ENCODE measurements at places on chromosomes 5 and 9.

- no peak for DNase-seq
These were observed 62.2 kb upstream of the IRX2 start for GRCh38 chr5:2813678-2814077.

DNA sequence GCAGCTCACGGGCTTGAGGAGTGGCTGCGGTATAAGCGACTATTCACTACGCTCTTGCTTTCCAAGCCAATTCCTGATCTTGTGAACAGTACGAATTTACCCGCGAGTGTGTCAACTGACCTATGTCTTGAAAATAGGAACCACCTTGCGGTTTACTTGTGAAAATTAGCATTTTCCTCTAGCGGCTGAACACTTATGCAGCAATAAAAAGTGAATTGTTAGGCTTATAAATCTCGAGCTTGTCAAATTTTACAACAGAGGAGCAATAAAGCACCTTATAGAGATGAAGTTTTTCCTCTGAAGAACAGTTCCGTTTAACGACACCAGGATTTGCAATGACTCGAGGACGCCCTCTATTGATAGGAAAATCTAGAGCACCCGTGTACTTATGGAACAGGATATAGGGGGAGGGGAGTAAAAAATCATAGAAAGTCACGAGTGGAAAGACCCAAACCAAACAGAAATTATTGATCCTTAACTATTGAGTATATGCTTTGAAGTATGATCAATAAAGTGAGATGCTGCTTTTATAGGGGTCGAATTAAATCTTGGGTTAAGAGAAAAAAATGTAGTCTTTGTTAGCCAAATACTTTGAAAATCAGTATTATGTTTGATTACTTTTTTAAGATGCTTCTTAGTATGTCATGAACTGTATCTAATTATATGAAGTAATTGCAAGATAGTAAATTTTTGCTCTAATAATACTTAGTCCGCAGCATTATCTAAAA, 1.9 kb upstream of the RGMB start:
- peak; percentile 68 for DNase-seq

GRCh38 chr9:83708515-83709158, 879 bp upstream of the UBQLN1 start:
- DNase-seq = peak; percentile 53

- no peak for DNase-seq
These were observed 68.3 kb downstream of the LPAR1 start for GRCh38 chr9:110969971-110970386.

GRCh38 chr5:96657068-96657467, 5.1 kb upstream of the CAST start:
- DNase-seq = peak; percentile 38

DNA sequence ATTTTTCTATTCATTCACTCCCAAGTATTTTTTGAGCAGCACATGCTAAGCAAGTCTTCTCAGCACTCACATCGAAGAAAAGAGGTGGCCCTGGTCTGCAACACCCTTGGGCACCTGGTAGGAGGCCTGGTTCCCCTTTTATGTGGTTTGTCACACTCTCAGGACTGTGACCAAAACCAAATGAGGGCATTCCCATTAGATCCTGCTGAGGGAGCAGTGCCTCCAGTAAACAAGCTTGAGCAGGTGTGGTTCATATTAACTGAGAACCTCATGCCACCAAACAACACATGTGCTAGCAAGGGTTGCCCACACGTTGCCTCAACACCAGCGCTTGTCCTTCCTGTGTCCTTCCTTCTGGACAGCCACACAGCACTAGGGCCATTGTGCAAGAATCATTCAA, 26.9 kb upstream of the SYK start:
- no peak for DNase-seq

DNA sequence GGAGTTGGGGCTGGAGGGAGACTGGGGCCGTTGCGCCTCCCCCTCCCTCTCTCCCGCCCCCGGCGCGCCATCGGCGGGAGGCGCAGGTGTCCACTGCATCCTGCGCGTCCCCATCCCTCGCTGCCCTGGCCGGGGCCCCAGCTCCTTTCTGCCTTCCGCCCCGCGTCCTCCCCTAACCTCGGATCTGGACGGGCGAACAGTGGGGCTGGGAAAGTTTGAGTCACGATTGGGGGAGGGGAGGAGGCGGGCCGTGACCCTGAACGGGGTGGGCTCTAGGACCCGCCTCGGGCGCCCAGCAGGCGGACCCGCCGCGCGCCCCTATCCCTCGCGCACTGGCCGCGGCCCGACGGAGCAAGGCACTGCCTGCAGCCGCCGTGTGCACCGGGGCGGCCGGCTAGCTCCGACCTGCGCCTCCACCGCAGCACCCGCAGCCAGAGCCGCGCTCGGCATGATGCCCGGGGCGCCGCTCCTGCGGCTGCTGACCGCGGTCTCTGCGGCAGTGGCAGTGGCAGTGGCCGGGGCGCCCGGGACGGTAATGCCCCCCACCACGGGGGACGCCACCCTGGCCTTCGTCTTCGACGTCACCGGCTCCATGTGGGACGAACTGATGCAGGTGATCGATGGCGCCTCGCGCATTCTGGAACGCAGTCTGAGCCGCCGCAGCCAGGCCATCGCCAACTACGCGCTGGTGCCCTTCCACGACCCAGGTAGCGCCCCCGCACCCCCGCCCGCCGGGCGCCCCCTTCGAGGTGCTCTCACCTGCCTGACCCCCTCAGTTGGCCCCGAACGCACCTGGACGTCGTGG, at the start of gene HMCN2:
Gene HMCN2 (plus strand): TSS at position 330 of the 805 bp plus-strand sequence. CDS start 119 bp downstream, at position 449.
- no peak for DNase-seq

GRCh38 chr5:96565582-96566265, 96.5 kb upstream of the CAST start:
- DNase-seq = no peak

DNA sequence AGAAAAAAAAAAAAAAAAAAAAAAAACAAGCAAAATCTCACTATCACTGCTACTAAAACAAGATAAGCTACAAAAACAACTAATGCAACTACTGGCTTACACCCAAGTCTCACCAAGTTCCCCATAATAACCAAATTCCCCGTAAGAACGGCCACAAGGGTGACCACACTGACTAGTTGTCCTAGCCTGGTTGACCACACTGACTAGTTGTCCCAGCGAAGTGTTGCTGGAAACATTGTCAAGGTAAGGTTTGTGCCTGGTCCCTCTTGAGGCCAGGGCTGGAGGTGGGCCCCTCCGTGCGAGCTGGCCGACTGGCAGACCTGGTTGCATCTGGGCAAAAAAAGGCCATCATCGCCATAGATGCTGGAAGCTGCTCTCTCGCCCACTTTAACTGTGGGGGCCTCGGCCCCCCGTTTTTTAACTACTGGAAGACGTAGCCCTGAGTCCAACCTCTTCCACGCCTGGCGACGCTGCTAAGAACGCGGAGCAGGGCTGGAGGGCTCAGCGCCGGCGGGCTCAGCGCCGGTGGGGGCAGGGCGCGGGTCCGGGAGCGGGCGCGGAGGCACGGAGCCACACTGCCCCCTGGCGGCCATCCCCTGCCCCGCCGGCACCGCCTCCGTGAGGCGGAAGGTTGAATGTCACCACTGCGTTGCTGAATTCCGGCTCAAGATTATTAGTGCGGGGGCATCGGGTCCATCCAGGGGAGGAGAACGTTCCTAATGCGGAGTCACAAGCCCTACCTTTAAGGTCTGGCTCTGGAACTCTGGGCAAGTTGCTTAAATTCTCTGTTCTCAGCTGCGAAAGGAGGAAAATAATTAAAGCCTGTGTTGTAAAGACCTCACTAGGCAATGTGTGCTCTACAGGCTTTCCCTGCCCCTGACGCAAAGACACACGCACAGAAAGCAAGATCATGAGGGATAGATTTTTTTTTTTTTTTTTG, 84.0 kb downstream of the HSD17B3 start:
- DNase-seq = peak; percentile 57

- DNase-seq = no peak
These were observed 524.5 kb upstream of the RGMB start for GRCh38 chr5:98248949-98249348.

DNA sequence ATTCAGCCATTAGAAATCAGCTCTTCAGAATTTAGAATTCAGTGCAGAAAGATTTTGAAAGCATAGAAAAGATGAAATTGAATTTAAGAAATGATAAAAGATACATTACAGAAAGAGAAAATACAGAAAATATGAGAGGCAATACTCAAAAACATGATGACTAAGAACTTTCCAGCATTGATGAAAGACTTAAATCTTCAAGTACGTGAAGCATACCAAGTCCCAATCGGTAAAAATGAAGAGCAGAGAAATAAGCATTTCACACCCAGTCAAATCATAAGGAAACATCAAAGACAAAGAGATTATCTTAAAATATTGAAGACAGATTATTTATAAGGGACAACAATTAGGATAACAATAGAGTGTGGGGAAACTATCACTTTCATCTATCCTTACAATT, 35.1 kb downstream of the MUSK start:
- DNase-seq = no peak

GRCh38 chr9:16442622-16443021, 427.8 kb downstream of the BNC2 start:
- DNase-seq = no peak

GRCh38 chr5:28014779-28015178, 976.4 kb upstream of the CDH9 start:
- no peak for DNase-seq

- DNase-seq = no peak
These were observed 93.1 kb upstream of the IFNK start for GRCh38 chr9:27430750-27431535.

DNA sequence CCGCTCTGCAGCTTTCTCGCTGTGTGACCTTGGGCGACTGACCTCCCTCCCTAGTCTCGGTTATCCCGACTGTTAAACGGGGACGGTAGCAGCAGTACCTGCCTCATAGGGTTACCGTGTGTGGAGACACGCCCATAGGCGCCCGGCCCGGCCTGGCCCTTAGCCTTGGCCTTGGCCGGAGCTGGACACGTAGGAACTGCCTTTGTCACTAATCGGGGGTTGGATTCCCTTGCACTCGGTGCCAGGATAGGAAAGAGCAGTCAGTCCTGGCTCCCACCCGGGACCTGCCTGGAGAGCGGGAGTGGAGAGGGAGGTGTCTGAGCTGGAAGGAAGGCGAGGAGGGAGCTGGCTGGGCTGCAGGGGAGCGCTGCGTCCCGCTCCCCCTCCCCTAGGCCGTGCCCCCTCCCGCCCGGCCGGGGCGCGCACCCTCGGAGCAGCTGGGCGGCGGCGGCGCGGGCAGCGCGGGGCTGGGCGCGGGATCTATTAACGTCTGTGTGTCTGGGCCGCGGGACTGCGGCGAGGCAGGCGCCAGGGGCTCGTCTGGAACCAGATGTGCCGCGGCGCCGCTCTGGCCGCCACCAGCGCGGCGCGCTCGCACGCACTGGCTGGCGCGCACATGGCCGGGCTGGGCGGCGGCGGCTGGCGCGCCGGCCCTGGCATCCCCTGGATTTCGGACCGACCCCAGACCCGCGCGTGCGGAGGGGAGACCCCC, 31.7 kb downstream of the PRRX2 start:
- DNase-seq = no peak

DNA sequence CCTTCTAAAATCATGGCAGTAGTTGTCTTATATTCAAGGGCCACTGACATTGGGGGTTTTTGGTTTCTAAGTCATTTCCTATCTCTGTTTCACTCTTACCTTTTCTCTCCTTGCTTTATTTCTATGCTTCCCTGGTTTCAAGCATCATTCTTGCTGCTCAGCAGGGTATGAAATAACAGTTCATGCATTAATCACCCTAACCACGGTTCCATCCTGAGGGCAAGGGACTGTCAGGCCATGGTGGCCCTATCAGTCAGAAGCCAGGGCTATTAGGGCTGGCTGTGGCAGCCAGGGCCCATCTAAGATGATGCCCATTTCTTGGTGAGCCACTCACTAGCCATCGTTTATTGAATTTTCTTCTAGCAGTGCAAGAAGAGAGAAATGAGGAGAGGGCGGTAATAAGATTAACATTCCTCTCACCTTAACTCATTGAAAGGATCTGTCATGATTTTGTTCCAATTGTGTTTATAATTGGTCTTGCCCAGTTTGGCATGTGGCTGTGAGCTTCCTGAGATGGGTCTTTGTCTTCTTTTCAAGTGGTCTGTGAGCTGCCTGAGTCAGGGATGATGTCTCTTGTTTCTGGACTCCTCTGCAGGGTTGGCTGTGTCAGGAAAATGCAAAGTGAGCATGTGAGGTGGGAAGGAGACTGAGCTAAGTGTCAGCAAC, 45.2 kb downstream of the CYSTM1 start:
- DNase-seq = no peak

DNA sequence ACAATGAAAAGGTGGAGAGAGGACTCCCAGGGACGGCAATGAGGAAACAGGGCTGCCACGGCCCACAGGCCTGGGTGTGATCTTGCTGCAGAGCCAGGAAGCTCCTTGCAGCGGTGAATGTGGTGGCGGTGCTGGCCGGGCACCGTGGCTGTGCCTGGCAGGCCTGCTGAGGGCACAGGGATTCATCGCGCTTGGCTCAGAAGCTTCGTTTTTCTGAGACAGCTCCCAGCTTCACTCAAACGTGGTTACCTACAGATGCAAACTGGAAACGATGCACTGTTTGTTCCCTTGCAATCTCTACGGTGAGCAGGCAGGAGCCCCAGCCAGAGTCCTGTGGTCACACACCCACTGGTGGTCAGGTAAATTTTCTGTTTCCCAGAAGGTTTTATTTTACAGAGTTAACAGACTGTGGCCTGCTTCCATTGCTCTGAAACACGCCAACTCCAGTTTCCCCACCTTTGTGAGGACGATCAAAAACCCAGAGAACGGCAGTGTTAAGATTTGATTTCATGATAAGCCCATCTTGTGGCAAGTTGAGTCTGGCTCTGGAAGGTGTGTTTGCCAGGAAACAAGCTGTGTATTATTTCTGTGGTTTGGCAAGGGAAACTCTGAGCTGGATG, 183.9 kb downstream of the AUH start:
- no peak for DNase-seq

DNA sequence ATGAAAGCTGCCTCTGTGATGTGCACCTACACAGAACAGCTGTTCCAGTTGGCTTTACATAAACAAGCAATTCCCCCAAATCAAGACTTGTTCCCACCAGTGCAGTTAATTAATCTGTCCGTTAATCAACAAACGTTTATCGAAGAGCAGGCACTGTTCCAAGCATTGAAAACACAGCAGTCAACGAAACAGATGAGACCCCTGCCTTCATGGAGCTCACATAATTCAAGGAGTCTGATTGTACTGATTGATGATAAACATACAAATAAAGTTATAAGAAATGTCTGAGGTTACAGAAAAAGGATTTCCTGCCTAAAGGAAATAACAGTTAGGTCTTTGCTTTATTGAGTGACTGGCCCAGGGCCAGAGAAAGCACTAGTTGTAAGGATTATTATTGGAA, 26.2 kb upstream of the PCSK5 start:
- DNase-seq = no peak

DNA sequence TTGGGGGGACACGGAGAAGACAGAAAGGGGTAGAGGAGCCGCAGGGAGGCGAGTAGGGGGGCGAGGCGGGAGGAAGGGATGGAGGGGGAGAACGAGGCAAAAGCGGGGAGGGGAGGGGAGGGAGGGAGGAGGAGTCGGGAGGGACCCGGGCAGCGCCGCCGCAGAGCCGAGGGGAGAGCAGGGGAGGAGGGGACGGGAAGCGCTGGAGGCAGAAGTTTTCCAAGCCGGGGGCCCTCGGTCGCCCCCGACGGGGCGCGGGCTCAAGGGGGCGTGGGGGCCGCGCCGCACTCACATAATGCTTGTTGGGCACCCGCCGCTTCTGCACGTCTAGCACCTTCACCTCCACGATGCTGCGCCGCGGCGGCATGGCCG, 353 bp downstream of the SH3PXD2B start:
- peak; percentile 6 for DNase-seq

- no peak for DNase-seq
These were observed 199.9 kb upstream of the SMC2 start for GRCh38 chr9:103894184-103894583.

- DNase-seq = no peak
These were observed 837.8 kb upstream of the CDH6 start for GRCh38 chr5:30355675-30356074.

- DNase-seq = no peak
These were observed 1.7 kb downstream of the SMIM3 start for GRCh38 chr5:150780187-150780692.

Data from activated CD4-positive, alpha-beta T cell treated with anti-CD3 and anti-CD28 coated beads for 4 hours (primary cell).